Nasal cavity respiratory epithelium epithelial cell of viscerocranial mucosa (primary cell): ENCODE measurements at places on chromosomes 2 and 18. TPM values are rescaled to one million over a fixed set of nuclear protein-coding genes. Genes with fewer than 3 reads are reported as not detected.

Gene TMEM182
- total RNA-seq, result 6.5 and 7.2 TPM in 2 replicates

Gene TXNDC2
- under 0.01 TPM in 1 of 2 replicates, not detected in the other for total RNA-seq

Gene PCARE
- total RNA-seq, result under 0.01 TPM in 1 of 2 replicates, not detected in the other

Gene KLHL30
- total RNA-seq, result 0.34 and 0.36 TPM in 2 replicates

Gene PDE1A
- 0.21 and 0.34 TPM in 2 replicates for total RNA-seq

Gene DNAJC10
- 153 and 174 TPM in 2 replicates for total RNA-seq
